ENCODE measurements at places on chromosomes 5 and 9.
A peak's percentile ranks its signal among the peaks of the same experiment; 100 is the strongest.

GRCh38 chr9:34383904-34384303, 7.2 kb upstream of the MYORG start:
- DNase-seq: no peak

DNA sequence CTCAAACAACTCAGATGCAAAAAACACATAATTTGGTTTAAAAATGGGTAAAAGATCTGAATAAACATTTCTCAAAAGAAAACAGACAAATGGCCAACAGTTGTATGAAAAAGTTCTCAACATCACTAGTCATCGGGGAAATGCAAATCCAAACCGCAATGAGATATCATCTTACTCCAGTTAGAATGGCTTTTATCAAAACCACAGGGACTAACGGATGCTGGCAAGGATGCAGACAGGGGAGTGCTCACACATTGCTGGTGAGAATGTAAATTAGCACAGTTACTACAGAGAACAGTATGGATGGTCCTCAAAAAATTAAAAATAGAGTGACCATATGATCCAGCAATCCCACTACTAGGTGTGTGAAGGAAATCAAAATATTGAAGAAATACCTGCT, 589.1 kb upstream of the ADAMTS16 start:
- DNase-seq: no peak

- no peak for DNase-seq
These were observed 277.7 kb upstream of the PCSK5 start for GRCh38 chr9:75612754-75613153.

DNA sequence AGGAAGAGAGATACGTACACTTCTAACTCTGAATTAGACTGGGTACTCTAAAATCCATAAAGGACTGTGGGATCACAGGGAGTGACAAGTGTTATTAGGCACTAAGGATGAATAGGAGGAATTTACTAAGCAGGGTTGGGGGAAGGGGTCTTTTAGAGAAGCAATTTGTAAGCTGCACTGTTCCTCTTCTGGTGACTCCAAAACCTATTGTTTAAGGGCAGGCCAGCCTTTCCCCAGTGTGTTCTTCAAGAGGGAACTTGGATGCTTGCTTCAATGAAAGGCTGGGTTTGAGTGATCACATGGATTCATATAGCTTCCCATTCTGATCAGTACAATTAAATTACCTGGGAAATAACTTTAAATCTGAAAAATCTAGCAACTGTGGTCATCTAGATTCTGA, 71.8 kb downstream of the STX17 start:
- no peak for DNase-seq

DNA sequence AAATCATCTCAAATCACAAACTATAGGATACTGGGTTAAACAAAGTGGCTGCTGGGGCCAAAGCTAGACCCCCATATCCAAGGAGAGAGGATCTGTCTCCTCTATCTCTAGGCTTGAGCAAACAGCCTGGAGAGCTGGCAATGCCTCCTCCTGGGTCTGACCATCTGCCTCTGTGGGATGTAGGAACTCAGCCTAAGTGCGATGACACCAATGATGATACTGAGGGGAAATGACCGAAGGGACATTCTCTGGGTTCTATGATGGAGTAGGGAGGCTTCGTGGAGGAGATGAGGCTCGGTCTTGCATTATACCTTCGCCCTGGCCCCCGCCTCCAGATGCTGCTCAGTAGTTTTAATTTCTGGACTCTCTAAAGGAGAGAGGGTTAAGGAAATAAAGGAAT, 9.3 kb upstream of the SPATA24 start:
- DNase-seq: no peak

DNA sequence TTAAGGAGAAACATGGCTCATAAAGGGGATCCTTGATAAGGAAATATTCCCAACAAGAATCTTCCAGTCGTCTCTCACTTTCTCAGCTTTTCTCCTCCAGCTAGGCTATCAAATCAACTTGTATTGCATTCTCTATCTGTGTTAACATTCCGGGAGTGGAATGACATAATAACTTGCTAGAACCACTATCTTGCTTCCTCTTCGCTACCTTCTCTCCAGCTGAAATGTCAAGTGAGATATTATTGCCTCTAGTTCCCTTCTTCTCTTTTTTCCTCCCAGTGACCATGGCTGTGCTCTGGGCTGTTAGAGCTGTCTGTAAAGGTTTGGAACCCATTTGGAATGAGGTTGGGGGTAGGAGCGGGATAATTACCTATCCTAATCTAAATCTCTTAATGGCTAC, 1329.5 kb upstream of the WWC1 start:
- no peak for DNase-seq

DNA sequence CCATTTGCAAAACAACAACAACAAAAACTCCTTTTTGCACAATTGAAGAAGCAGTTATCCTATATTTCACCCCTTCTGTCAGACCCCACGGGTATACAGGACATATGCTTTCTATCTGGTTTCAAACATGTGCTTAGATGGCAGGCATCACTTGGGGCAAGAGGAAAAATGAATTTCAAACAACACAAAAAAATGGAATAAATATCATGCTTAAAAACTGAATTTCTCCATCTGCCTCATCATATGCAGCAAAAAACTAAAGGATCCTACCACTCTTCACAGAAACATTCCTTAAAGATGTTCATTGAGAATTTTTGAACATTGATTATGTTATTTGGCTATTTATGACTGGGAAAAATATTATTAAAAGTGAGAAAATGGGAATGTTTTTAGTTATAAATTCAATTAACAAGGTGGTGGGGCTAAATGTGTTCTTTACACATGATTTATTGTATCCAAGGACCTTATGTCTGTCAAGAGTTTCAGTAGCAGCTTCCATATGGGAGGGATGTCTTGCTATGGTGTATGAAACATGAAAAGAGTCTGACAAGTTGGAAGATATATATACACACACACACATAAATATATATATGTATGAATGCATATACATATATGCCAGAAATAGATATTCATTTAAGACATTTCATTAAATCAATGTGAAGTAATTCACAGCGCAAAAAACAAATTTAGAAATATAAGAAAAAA, 358.0 kb downstream of the CDH12 start:
- no peak for DNase-seq

DNA sequence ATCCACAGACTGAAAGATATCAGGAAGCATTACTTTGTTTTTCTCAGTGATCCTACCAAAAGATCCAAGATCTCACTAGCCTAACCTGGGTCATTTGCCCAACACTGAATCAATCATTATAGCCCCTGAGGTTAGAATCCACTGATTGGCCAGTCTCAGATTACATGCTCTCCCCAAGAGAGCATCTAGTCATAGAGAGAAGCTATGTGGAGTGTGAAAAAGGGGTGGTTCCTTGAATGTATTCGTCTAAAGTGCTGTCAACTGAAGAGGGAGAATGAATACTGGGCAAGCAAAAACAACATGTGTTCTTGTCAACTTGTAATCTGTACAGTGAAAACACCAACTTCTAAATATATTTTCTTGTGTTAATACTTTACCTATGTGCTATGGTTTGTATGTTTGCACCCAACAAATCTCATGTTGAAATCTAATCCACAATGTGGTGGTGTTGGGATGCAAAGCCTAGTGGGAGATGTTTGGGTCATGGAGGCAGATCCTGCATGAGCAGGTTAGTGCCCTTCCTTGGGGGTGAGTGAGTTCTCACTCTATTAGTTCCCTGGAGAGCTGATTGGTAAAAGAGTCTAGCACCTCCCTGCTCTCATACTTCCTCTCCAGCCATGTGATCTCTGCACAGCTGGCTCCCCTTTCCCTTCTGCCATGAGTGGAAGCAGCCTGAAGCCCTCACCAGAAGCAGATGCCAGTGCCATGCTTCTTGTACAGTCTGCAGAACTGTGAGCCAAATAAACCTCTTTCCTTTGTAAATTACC, 60.3 kb upstream of the PJA2 start:
- DNase-seq: no peak

GRCh38 chr5:154478224-154478565, at the start of gene HAND1:
HAND1 (minus strand) TSS chr5:154478227; CDS start chr5:154478008, 219 bp downstream.
- DNase-seq: peak; percentile 70

GRCh38 chr5:164614707-164615106, 1109.3 kb downstream of the MAT2B start:
- DNase-seq: no peak

DNA sequence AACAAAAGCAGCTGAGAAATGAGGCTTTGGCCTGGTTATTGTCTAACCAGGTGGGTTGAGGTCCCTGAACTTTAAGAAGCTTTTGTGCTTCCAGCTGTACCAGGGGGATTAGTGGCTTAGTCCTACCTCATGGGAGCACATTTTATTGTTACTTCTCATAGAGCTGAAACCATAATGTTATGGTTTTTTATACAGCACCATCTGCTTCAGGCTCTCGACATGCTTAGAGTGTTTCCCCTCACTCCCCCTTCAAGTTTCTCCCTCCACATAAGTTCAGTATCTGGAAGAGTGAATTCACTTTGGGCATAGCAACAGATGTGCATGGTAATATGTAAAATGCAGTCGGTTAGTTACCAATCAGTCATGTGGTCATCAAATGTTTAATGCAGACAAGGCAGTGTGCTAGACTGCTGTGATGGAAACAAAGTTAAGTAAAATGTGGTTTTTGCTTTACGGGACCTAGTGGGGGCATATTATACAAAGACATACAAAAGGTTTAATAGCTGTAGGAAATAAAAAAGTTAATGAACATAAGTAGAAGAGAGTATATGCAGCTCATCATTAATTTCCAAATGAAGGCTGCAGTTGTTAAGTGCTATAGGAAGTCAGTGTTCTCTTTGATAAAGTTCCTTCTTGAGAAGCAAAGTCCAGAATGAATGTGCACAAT, 95.9 kb upstream of the SPRY4 start:
- no peak for DNase-seq

- DNase-seq: peak; percentile 70
These were observed 5.3 kb downstream of the SLC36A3 start for GRCh38 chr5:151298063-151298855.

GRCh38 chr9:84007662-84008061, 27.1 kb downstream of the RMI1 start:
- DNase-seq: no peak

- no peak for DNase-seq
These were observed 29.3 kb upstream of the SPDL1 start for GRCh38 chr5:169554251-169554650.

DNA sequence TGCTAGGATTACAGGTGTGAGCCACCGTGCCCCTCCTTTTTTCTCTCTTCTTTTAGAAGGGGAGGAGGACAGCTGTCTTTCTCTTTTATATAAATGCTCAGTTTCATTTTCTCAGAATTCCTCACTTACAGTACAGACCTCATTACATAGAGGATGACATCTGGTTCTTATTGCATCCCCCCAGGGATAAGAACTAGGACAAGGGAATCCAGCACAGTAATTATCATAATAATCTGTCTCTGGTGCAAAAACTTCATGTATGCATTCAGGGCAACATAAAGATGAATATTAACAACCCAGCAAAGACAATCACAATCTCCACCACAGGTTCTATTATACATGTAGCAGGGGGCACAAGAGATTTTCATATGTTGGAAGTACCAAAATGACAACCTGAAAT, 5.1 kb downstream of the SPZ1 start:
- no peak for DNase-seq

GRCh38 chr5:31048282-31049270, 144.9 kb upstream of the CDH6 start:
- DNase-seq: no peak

- no peak for DNase-seq
These were observed 286.7 kb downstream of the NFIB start for GRCh38 chr9:14027116-14027800.

DNA sequence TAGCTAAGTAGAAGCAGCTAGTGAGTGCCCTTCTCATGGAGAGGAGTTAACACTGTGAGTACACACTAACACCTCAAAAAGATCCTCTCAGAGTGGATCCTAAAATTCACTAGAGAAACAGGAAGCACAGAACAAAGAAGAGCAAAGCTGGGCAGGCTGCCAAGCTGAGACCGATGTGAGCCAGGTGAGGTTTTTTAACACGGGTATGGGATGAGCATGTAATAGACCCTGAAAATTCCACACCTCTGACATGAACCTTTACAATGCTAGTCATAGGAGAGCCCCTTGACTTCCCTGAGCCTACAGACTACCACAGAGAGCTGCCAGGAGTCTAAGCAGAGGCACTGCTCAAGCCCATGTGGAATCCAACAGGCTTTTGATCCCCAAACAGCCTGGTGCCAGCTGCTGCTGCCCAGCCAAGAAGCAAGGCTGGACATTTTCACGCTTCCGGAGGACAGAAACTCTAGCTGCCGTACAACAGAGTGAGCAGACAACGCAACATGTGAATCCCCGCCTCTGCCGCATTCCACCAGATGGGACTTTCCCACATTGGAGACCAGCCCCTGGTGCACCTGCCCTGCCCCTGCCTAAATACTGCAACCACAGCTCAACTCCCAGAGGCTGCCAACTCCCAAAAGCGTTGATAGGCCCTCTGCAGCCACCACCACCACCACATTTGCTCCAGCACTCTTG, 280.8 kb downstream of the CDH10 start:
- DNase-seq: no peak

DNA sequence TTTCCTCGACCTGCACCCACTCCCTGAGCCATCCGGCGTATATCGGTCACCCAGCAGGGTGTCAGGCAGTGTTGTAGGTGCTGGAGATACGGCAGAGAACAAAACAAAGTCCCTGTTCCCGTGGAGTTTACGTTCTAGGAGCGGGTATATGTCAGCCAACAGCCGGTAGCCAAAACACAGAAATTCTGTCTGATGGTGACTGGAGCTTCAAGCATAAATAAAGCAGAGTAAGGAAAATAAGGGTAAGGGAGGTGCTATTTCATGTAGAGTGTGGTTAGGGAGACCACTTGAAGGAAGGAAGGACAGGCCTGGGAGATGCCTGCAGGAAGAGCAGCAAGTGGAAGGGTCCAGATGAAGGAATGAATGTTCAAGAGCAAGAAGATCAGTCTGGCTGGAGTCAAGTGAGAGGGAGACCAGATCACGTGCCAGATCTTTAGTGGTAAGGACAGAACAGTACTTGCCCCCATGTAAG, 783 bp upstream of the ZFR start:
- DNase-seq: no peak

DNA sequence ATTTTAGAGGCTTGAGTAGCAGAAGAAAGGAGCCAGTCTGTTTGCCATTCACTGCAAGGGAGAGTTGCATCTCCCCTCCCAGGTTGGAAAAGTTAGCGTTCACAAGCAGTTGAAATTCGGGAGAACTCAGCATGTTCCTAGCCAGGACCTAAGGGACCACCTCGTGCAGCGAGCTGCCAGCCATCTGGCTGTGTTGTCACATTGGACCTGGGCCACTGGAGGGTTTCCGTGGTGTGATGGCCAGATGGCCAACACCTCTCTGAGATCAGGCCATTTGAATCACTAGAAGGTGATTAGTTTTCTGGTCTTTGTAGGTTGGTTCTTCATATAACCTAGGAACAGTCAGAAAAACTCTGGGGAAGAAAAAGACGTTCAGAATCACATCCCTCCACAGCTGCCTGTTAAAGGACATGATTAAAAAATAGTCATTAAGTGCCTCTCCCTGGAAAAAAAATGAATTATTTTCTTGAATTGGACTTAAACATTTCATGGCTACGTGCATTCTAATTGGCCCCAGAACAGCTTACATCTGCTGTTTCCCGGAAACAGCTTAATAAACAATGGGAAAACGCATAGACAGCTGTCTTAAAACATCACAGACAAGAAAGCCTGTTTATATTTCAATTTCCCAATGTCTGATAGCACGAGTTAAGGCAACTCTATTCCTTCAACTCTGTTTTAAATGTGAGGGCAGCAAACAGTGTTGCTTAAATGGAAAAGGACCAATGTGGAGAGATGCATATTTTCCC, 303.9 kb downstream of the TENT4A start:
- no peak for DNase-seq

- DNase-seq: peak; percentile 80
These were observed 9.1 kb downstream of the EGFL7 start for GRCh38 chr9:136671646-136672430.

Measured in HEK293T (cell line).